Naive thymus-derived CD8-positive, alpha-beta T cell (primary cell): ENCODE measurements at places on chromosomes 1 and 21.

DNA sequence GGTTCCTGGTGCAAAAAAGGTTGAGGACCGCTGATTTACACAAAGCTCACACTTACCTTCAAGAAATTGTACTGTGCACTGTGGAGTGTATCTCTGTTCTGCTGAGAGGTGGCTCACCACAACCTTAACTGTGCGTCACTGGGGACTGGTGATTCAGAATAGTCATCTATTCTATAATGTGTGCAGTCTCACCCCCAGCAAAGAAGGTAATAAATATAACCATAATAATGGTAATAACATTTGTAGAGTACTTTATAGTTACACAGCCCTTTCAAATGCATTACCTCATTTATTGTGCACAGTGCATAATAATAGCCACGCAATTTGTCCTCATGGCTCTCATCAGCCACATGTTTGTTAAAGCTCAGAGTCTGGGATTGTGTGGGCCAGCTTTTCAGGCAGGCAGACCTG lies 59.4 kb upstream of the DUSP10 start:
- DNase-seq, result no peak

DNA sequence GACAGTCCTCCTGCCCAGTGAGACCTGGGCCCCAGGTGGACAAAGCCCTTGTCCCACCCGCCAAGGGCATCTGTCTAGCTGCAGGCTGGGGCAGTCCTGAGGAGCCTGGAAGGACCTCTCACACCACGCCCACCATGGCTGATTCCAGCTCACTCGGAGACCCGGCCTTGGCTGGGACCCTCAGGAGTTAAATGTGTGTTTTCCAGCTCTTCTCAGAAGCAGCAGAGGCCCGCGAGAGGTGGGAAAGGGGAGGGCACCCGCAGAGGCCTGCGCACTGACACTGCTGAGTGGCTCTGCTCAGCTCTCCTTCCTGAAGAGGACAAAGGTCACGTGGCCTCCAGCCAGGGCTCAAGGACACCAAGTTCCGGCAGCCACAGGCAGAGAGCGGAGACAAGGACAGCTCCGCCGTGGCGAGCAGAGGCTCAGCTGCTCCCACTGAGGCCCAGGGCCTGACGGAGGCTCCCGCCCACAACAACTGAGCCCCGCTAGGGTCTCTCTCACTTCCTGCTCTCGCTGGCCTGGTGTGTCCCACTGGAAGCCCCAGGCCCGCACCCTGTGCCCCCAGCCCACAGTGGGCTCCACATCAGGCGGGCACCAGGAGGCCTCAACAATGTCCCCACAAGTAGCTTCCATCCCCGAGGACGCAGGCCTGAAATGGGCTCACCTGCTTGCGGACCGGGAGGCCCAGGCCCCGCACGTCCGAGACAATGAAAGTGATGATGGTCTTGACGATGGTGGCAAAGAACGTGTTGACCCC lies 16.9 kb downstream of the SLC19A1 start:
- no peak for DNase-seq

DNA sequence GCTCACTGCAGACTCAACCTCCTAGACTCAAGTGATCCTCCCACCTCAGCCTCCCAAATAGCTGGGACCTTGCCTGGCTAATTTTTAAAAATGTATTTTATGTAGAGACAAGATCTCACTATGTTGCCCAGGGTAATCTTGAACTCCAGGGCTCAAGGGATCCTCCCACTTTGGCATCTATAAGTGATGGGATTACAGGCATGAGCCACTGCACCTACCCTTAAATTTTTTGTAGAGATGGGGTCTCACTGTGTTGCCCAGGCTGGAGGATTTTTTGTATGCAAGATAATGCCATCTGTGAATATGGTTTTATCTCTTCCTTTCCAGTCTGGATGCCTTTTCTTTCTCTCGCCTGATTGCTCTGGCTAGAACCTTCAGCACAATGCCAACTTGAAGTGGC lies 8.7 kb upstream of the DCAF8 start:
- DNase-seq, result no peak

DNA sequence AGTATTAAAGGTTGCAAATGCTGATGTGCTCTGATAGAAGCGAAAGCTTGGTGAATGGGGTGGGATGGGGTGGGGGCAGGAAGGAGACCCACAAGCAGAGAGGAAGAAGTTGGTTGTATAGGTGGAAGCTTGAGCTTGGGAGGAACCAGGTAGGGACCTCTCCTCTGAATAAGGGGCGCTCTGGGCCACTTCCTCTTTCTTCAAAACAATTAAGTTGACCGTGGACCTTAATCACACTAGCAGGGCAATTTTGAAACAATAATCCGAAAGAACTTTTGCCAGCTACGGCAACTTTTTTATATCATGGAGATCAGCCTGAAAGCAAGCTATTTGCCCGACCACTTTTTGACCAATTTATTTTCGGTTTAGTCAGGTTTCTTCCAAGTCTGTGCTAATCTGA lies 1.9 kb upstream of the DYRK1A start:
- DNase-seq, result no peak

- DNase-seq, result peak; percentile 76
Measured at GRCh38 chr1:10692401-10693021, 103.9 kb downstream of the CASZ1 start.

DNA sequence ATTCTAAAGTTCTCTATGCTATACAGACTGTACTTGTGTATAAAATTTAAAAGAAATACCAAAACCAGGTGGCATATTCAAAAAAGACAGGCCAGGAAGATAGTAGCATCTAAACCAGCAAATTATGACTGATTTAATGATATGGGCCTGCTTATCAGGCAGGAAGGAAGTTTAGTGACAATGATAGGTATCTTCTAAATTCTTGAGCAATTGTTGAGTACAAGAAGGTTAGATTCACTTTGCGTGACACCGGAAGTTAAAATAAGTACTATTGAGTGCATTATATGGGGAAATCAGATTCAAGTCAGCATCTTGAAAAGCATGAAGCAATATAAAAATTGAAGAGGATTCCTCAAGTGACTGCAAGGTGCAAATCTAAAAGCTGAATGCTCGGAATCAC lies 186.8 kb upstream of the RGS18 start:
- no peak for DNase-seq

GRCh38 chr1:211935448-211935970 lies 99.8 kb downstream of the INTS7 start:
- no peak for DNase-seq

GRCh38 chr21:41926807-41927171 lies 27.0 kb downstream of the C2CD2 start:
- no peak for DNase-seq

DNA sequence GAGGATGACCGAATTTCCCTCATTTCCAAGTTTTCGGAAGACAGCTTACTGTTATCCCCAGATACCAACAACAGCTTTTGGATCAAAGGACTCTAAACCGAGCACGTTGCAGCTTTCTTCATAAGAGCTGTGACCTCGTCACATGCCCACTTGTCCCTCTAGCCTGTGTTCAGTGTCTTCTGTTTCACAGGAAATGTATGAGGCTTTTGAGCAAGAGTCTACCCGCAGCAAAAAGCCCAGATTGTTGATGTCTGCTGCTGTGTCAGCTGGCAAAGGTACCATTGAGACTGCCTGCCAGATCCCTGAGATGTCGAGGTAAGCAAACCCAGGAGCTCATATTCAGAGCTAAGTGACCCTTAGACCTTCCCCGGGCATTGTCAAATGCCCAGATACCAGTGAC lies 24.1 kb downstream of the CHI3L2 start:
- no peak for DNase-seq

GRCh38 chr21:45463871-45464270 lies 58.9 kb downstream of the COL18A1 start:
- no peak for DNase-seq

DNA sequence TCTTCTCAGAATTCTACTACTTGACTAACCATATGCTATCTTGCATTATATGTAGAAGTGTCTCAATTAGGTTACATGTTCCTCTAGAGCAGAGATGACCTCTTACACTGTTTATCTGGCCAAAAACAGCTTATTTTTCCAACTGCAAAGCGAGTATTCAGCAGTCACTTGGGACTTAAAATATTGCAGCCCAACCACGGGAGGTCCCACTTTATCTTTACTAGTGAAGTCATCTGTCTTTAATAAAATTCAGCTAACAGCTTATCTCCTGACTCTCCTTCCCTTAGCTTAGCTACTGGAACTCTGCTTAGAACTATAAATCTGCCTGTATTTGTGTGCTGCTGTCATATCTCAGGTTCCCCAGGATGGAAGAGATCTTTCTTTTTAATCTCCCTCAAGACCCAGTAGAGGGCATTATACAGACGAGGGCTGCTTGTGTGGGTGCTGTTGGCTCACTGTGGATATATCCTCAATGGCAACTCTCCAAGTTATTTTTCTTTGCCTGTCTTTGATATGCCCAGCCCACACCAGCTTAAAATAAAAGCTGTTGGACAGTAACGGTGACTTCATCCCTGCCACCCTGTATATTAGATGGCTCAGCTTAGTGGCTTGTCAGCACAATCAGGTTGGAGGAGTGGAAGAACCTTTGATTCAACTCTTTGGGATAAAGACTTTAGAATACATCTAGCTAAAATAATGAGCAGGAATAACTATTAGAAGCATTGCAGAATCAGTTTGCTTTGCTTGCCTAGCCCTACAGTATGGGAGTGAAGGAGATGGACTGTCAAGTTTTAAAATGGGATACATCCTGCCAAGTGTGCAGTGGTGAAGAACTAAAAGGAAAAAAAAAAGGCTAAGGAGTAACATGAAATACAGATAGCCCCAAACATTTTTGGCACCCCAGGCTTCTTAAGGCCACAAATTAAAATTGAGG lies 9.6 kb downstream of the ENSA start:
- DNase-seq, result no peak

- DNase-seq, result peak; percentile 19
Measured at GRCh38 chr1:157193702-157194391, 55.7 kb upstream of the ETV3 start.

GRCh38 chr1:48552420-48552819 lies 80.4 kb upstream of the SPATA6 start:
- DNase-seq, result no peak

GRCh38 chr1:223731133-223731770 lies 18.9 kb downstream of the CAPN2 start:
- no peak for DNase-seq

DNA sequence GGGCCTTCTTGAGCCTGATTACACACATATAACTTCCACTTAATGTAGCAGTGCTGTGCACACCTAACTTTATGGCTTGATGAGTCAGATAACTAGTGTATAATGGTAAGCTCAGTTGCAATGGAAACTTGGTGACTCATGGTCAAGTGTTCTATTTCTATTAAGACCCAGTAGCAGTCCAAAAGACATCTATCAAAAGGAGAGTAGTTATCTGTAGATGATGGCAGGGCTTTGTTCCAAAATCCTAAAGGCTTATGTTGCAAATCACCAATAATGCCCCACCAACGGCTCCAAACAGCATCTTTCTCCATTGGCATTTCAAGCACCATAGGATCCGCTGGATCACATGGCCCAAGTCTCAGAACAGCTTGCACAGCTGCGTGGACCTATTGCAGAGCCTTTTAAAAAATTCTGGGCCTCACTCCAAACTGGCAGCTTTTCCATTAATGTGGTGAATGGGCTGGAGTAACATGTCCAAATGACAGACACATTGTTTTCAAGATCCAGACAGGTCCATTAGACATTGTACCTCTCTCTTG lies 566.8 kb upstream of the USP24 start:
- no peak for DNase-seq

GRCh38 chr1:119112791-119113190 lies 27.7 kb downstream of the WARS2 start:
- DNase-seq, result no peak

GRCh38 chr21:32768530-32768929 lies 3.0 kb downstream of the PAXBP1 start:
- DNase-seq, result no peak

DNA sequence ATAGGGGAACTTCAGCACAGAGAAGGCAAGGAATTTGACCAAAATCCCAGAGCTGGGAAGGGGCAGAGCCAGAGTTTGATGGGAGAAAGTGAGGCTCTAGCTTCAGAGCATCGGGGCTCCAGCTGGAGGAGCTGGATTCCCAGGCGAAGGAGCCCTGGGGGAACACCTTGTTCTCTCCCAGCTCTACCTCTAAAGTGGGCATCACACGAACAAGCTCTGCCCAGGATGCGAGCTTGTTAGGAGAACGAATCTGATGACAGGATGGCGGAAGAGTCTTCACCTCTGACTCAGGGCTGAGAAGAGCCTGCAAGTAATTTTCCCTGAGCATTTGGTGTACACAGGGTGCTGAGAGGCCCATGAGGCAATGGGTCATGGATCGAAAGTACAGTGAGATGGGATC lies 22.0 kb downstream of the TNNT2 start:
- DNase-seq, result no peak

- DNase-seq, result no peak
Measured at GRCh38 chr1:85437139-85437538, 27.8 kb downstream of the DDAH1 start.

- DNase-seq, result no peak
Measured at GRCh38 chr1:22048351-22049192, 3.9 kb upstream of the CDC42 start.

GRCh38 chr1:224726441-224727182 lies 110.5 kb downstream of the CNIH3 start:
- DNase-seq, result no peak

DNA sequence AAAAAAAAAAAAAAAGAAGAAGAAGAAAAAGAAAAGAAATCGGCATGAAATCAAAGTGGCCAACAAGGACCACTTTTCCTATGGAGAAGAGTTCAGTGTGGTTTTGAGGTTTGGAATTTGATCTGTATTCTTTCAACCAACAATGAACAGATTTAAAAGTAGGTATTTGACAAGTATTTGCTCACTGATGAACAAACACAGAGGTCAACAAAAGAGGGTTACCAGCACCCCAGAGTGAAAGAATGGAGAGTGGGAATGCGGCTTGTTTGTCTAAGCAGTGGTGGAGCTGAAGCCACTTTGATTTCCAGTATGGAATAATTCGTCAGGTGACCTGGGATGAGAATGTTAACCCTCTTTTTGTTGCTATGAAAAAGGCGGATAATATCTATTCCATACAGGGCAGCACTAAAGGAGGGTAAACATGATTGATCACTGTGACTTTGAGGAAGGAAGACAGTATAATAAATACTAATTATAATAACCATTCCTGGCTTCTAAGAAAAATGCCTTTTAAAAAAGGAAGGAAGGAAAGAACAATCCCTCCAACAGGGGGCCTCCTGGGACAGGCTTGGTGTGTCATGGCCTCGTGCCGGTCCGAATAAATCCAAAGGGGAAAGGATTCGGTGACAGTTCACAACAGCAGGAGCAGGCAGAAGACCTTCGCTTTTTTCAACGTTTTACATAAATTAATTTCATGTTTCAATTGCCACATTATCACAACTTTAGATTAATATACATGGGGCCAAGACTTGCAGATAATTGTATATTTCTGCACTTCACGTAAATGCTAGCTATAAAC lies 37.2 kb upstream of the SIM2 start:
- no peak for DNase-seq

- DNase-seq, result no peak
Measured at GRCh38 chr1:73674945-73675561, 522.9 kb downstream of the LRRIQ3 start.

DNA sequence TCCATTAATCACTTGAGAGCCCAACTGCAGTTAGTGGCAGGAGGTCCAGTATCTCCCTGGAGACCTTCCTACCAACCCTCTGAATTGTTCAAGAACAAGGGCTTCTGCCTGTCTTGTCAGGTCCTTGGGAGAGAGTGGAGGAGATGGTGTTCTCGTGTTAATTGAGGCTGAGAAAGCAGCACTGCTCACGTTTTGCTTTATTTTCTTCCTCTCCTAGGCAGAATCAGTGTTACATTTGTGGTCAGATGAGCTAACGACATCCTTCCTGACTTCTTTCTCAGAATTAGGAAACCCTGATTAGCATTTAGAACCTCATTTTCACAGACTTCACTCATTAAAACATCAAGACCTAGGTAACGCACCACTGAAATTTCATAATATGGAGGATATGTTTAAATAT lies 26.4 kb upstream of the LRIG2 start:
- no peak for DNase-seq
